ENCODE measurements at places on chromosomes 6 and 20. TPM values are rescaled to one million over a fixed set of nuclear protein-coding genes. Genes with fewer than 3 reads are reported as not detected.

Gene SLC22A3
- 0.06 TPM for total RNA-seq

Gene HLA-DQA2
- not detected for total RNA-seq

Gene RSPH4A
- total RNA-seq, result 0.26 TPM

Gene PKIB
- 0.57 TPM for total RNA-seq

Gene HSD17B8
- total RNA-seq, result 9.1 TPM

Gene ULBP3
- total RNA-seq, result 11.0 TPM

Gene GHRH
- not detected for total RNA-seq

Gene SNAP91
- total RNA-seq, result not detected

All from LHCN-M2 (cell line).